LoVo (cell line): ENCODE measurements at places on chromosomes 16 and 17.

GRCh38 chr17:74198694-74199093 lies 4.8 kb upstream of the RPL38 start:
- no peak for DNase-seq

DNA sequence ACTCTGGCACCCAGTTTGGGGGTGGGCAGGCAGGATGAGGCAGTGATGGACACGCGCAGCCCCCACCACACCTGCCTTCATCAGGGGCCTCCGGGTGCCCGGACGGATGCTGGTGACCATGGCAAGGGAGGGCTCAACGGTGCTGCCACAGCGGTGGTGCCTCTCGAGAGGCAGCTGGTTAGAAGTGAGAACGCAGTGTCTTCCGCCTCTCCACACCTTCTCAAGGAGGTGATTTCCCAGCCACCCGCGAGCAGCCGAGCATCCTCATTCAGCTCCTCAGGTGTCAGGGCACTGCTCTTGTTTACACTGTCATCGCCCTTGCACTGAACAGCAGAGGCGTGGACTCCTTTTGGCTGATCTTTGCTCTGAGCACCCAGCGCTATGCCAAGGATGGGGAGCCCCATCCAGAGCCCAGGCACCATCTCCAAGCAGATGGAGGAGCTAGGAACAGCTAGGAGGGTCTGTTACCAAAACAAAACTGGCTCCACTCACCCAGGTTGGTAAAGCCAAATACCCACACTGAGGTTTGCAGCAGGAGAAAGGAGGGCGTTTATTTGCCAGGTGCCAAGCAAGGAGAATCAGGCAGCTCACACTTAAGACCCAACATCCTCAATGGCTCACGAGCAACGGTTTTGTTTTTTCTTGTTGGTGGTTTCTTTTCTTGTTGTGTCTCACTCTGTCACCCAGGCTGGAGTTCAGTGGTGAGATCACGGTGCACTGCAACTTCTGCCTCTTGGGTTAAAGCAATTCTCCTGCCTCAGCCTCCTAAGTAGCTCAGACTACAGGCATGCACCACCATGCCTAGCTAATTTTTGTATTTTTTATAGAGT lies 174.3 kb upstream of the TNRC6C start:
- no peak for DNase-seq

GRCh38 chr16:65106757-65107156 lies 15.1 kb downstream of the CDH11 start:
- DNase-seq: no peak

- DNase-seq: no peak
Measured at GRCh38 chr16:66658143-66658859, 38.2 kb downstream of the CMTM4 start.

- DNase-seq: no peak
Measured at GRCh38 chr16:50207652-50208051, 54.5 kb downstream of the TENT4B start.

- no peak for DNase-seq
Measured at GRCh38 chr16:48292452-48292851, 45.1 kb upstream of the ABCC11 start.

GRCh38 chr17:45845376-45846185 lies 900 bp downstream of the SPPL2C start:
- no peak for DNase-seq

GRCh38 chr16:49734331-49734730 lies 121.6 kb downstream of the ZNF423 start:
- DNase-seq: no peak

DNA sequence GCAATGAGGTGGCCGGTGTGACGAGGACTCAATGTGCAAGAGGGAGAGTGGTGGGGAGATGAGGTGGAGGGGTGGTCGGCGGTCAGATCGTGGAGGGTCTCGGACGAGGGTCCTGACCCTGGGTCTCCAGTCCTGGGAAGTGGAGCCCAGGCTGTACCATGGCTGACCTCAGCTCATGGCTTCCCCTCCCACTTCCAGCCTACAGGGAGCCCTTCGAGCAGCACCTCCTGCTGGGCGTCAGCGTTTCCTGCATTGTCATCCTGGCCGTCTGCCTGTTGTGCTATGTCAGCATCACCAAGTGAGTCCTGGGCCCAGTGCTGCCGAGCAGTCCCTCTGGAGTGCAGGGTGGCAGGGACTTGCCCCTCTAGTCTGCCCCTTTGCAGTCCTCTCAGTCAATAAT lies 41.8 kb downstream of the IL4R start:
- DNase-seq: no peak

DNA sequence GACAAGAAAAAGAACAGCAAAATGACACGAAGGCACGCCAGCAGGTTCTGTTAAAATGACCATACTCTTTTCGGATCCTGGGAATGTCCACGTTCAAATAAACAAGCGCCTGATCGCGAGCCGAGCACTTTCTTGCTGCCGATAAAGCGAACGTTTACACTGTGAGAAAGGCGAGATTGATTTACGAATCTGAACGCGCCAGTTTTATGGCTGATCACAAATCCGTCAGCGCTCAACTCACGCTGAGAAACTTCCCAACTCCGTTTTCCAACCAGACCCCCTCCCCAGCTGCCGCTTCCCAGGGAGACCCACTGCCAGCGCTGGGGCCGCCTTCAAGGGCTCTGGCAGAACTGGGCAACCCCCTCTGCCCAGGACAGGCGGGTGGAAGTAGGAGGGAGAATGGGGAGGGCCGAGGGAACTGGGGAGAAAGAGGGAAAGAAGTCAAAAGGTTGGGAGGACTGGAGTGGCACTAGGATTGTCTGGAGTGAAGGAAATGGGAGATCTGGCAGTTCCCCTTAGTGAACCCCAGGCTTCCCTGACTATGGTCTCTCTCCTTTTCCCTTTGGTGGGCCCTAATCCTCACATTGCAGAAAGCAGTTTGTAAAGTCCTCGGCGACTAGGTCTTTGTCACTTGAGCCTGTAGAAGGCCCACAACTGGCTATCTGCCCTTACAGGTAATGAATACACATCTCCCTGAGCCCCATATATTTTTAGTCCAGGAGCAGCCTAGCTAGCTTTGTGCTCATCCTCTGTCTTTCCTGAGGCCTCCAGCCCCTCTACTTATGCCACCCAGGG lies 6.9 kb downstream of the HOXB4 start:
- DNase-seq: no peak

DNA sequence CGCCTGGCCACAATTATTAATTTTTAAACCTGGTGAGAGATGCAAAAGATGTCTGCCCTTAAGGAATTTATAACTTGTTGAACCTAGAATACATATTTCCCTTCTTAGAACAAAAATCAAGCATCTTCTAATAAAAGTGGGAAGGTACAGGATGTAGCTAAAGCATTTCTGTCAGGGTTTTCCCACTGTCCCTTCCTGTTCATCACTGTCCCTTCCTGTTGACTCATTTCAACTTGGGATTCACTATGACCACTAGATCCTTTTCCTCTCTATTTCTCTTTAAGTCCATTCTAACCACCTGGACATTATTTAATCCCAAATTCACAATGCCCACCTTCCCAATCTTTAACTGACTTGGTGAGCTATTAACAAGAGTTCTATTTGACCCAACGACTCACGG lies 33.9 kb upstream of the CDRT4 start:
- no peak for DNase-seq

DNA sequence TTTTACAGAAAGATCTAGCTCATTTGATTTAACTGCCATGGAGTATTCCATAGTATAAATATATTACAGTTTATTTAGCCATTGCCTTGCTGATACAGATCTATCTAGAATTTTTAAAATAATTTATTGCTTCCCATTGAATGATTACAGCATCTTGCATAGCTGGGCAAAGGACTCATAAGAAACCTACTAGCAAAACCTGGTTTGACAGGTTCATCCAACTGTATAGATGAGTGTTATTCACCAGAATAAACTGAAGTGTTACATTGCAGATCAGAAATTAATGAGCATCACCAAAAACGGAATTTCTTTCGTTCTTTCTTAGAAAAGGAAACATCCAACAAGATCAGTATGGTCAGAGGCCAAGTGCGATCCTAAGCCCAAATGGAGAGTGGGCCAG lies 202.2 kb upstream of the CACNG5 start:
- DNase-seq: no peak

DNA sequence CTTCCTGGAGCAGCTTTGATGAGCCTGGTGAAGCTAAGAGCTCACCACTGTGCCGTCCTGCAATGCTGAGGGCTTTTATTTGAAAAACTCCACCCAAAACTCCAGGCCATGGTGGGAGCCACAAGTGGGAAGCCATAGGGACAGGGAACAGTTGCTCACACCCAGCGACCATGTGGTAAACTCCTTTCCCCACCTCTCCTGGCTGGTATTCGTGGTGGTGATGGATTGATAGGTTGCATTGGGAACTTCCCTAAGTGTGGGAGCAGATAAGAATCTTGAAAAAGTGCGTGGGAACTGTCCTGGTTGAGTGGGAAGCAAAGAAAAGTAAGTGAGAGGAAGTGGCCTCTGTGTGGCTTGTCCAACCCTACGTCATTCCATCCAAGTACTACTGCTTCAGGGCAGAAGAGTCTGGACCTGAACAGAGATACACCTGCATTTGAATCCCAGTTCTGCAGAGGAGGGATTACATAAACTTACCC lies at the start of gene CCL1:
TSS of gene CCL1 (minus strand) at position 51 of the 479 bp plus-strand sequence. CDS start 72 bp downstream, outside the sequence.
- no peak for DNase-seq

DNA sequence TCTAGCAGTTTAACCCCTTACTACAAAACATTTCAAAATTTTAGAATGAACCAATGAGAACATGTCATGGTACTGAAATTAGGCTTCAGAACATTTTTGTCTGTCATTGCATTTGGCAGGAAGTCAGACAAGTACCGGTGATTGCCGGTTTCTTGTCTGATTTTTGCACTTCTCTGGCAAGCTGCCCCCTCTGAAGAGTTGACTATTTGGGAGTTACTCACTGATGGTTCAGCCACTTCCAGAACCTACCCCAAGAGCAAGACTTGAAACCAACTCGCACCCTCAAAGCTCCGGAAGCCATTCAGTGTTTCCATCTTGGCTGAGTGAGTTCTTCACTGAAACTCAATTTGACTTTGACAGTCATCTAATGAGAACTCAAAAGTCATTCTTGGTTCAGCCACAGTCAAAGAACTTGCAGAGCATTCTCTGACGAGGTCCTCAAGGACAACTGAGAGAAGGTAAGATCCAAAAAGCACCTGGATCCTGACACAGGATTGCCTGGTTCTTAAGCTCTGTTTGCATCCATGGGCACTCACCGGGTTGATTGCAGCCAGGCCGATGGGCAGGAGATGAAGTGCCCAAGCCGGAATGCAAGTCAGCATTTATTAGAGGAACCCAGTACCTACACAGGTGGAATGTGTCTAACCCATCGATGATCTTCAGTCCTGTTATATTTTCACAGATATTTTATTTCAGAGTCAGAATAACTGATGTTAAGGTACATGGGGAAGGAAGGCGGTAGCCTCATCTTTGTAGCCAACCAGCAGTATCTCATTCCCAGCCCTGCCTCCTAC lies 93.6 kb downstream of the USP22 start:
- DNase-seq: no peak

DNA sequence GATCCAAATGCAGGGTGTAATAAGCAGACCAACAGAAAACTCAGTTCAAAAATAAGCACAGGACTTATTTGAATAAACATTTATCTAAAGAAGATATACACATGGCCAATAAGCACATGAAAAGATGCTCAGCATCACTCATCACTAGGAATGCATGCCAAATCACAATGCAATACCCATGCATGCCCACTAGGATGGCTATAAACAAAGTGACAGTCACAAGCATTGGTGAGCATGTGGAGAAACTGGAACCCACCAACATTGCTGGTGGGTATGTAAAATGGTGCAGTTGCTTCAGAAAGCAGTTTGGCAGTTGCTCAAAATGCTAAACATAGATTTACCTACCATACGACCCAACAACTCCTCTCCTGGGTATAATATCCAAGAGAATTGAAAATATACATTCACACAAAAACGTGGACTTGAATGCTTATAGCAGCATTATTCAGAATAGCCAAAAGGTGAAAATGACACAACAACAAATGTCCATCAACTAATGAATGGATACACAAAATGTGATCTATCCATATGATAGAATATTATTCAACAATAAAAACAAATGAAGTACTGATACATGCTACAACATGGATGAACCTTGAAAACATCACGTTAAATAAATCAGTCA lies 20.1 kb downstream of the UBE2O start:
- no peak for DNase-seq

DNA sequence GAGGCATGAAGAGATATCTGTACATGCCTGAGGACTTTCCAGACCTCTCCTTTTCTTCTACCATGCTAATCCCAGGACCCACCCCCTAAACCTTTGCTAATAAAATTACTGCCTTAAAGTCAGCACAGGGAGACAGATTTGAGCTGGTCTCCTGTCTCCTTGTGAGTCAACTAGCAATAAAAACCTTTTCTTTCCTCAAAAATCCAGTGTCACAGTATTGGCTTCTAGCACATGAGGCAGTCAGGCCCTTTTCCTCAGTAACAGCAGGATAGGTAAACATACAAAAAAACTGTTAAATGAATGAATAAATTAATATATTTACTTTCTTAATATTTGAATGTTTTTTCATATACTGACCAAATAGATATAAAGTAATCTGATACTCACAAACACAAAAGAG lies 41.3 kb downstream of the ABCA10 start:
- no peak for DNase-seq

DNA sequence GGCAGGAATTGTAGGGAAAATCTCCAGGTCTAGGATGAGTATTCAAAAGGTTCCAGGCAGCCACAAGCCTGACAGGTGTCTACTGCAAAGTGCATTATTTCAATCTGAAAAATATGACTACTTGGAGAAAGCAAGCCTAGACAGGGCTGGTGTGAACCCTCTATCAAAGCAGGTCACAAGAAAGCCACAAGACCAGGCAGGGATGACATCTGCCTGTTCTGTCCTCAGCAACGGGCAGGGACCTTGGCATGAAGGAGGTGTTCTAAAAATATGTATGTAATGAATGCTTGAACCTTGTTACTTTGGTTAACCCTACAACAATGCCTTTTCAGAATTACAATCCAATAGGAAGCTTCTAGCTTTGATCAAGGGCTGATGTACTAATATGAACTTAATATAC lies 1.2 kb upstream of the COX6A2 start:
- DNase-seq: no peak

- no peak for DNase-seq
Measured at GRCh38 chr17:50079334-50080095, 15.6 kb upstream of the PDK2 start.

GRCh38 chr17:18025241-18025944 lies 13.6 kb downstream of the ATPAF2 start:
- no peak for DNase-seq

DNA sequence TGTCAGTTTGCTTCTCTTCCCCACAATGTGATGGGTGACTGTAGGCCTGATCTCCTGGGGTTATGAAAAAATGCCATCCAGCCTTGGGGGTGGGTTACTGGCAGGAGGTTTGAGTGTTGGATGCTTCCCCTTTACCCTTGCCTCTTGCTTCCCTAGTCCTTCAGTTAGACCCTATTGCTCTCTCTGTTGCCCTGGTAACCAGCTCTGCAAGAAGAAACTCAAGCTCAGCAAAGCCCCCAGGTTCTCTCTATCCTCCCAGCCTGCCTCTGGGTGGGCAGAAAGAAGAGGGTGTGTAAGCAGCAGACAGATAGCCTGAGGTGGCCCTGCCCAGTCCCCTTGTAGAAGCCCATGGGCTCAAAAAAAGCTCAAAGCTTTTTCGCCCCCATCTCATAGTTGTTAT lies 2.8 kb upstream of the RAPGEFL1 start:
- no peak for DNase-seq
